CD4-positive, CD25-positive, alpha-beta regulatory T cell (primary cell): ENCODE measurements at places on chromosomes 7 and 10. TPM values are rescaled to one million over a fixed set of nuclear protein-coding genes. Genes with fewer than 3 reads are reported as not detected.

The SLC26A4 gene
- total RNA-seq = 0.10 TPM

DNA sequence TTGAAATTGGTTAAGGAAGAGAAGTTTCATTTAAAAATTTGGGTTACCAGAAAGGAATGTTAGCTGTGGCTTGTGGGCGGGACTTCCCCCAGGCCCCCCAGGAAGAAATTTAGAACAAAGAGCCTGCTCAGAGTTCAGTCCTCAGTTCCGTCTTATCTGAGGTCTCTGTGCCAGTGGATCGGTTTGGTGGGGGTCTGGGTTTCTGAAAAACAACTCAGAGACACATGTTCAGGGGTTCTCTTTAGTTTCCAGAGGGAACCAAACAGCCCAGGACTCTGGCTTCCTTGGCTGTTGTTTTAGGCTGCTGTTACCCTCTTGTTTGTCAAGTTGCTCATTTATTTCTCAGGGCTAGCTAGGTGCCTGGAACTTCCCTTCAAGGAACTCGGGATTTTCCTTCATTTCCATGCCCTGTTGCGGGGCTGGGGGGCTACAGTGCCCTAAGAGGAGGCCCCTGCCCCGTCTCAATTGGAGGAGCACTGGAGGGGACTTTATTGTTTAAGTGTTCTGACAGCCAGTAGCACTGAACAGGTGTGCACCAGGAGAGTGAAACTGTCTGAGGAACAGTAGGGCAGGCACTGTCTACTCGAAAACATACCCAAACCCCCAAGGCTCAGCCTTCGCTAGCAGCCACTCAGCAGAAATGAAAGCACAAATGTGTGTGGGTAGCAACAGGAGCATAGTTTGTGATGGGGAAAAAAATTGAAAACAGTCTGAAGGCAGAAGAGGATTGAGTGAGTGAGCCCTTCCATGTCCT, 59.9 kb downstream of the ALOX5 start:
- H3K27me3 ChIP-seq = no peaks in the 10 kb centered on the region
- no peak overlapping the region for H3K4me3 ChIP-seq
- H3K36me3 ChIP-seq = no peaks in the 10 kb centered on the region
- DNase-seq = no peak
- no peak overlapping the region for H3K27ac ChIP-seq

The MINDY4 gene
- 0.49 TPM for total RNA-seq

DNA sequence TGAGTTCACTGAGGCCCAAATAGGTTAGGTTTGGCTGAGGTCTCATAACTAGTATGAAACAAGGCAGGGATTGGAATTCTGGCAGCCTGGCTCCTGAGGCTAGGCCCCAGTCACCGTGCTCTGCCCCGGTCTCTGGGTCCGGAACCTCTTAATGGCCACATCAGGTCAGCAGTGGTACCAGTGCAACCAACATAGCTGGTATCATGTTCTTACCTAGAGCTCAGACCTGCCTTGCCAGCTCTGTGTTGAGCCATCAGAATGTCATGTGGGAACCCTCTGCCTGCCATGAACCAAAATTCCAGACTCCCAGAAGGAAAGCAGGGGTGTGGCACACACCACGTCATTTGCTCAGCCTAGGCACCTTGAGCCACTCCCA, 56.5 kb downstream of the ZNF467 start:
- H3K4me1 ChIP-seq = peaks cover 22% of the 10 kb centered on the region
- H3K27ac ChIP-seq = no peak overlapping the region
- no peaks in the 10 kb centered on the region for H3K27me3 ChIP-seq
- no peak overlapping the region for H3K4me3 ChIP-seq
- no peak for DNase-seq
- H3K36me3 ChIP-seq = peaks cover 16% of the 10 kb centered on the region

DNA sequence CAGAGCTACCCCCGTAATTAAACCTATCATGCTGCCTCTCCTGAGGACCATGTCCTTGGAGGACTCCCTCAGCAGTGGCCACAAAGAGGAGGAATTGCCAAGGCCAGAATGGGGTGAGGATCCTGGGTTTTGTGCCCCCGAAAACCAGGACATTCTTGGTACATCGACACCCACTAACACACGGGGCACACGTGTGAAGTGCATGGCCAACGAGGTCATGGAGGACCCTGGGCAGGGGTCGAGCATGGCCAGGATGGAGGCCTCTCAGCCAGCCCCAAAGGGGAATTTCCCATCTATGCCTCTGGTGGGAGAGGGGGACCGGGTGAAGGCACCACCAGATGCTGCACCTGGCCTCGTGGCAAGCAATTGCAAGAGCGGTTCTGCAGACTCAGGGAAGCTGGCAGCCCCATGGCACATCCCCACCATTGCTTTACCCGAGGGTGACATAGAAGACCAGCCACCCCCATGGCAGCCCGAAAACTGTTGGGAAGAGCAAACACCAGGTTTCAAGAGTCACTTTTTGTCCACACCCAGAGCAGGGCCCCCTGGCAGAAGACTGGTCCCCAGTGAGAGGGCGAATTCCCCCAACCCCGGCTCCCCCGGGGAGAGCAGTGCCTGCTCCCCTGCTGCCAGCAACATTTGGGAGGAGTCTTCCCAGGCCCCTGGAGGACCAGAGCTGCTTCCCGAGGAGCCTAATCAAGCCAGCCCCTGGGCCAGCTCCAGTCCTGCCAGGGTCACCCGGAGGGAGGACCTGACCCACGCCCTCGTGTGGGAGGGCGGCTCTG, 26.4 kb downstream of the C10orf71 start:
- DNase-seq = no peak
- H3K27me3 ChIP-seq = no peaks in the 10 kb centered on the region
- no peak overlapping the region for H3K4me3 ChIP-seq
- no peak overlapping the region for H3K27ac ChIP-seq
- H3K36me3 ChIP-seq = no peaks in the 10 kb centered on the region

DNA sequence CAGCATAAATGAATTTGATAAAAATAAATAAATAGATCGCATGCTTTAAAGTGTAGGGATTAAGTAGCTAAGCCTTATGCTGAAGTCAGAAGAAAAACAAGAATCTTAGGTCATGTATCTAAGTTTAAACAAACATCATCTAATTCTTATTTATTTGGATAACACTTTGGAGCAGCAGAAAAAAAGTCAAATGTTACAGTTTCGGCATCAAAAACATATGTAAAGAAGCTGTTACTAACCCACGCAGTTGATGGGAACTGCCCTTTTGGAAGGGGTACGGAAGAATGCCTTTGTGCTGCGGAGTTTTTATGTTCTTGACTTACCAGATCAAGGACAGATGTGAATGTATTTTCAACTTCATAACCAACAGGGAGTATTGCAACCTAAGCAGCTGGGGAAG, 37.3 kb upstream of the HABP2 start:
- no peaks in the 10 kb centered on the region for H3K27me3 ChIP-seq
- no peaks in the 10 kb centered on the region for H3K36me3 ChIP-seq
- DNase-seq = no peak

The URGCP gene
- total RNA-seq = 19.2 TPM

The MUC3A gene
- not detected for total RNA-seq

The GLCCI1 gene
- total RNA-seq = 88.1 TPM

The HTRA1 gene
- total RNA-seq = not detected

DNA sequence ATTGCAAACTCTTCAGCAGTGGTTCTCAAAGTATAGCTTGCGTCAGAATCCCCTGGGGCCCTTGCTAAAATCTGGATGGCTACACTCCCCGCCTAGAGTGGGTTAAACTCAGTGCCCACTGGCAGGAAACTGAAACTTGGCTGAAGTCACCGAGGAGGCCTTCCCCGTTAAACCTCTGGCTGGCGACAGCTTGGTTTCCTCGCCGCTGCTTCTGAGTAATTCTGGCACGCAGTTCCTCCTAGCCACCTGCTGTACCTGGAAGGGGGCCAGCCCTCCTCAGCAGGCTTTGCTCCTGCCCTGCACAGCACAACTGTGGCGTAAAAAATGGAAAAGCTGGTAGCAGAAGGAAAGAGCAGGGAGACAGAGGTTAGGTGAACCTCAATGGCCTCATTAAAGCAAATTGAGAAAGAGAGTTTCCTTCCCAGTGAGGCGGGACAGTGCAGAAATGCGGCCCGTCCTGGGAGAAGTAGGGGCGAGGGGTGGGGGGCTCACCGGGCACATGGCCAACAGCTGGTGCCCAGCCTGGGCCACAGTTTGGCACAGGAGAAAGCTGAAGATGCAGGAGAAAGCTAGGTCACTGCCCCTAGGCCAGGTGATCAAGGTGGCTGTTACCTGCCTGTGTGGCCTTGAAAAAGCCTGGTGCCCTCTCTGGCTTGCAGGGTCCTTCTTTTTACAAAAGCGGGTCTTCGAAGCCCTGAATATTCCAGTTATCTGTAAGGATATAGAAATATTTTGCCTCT, 46.6 kb downstream of the ALOX5 start:
- H3K36me3 ChIP-seq = no peaks in the 10 kb centered on the region
- peak; percentile 68 for DNase-seq
- H3K27ac ChIP-seq = no peak overlapping the region
- peaks cover 6% of the 10 kb centered on the region for H3K4me1 ChIP-seq
- no peak overlapping the region for H3K4me3 ChIP-seq

GRCh38 chr7:151592330-151592729, 72.6 kb upstream of the RHEB start:
- H3K27me3 ChIP-seq = no peaks in the 10 kb centered on the region
- H3K27ac ChIP-seq = no peak overlapping the region
- peaks cover 15% of the 10 kb centered on the region for H3K36me3 ChIP-seq
- H3K4me1 ChIP-seq = no peaks in the 10 kb centered on the region
- H3K4me3 ChIP-seq = no peak overlapping the region
- no peak for DNase-seq

- no peaks in the 10 kb centered on the region for H3K4me1 ChIP-seq
- no peak overlapping the region for H3K4me3 ChIP-seq
- no peaks in the 10 kb centered on the region for H3K36me3 ChIP-seq
- DNase-seq = no peak
- no peak overlapping the region for H3K27ac ChIP-seq
These were observed 103.7 kb upstream of the ZMIZ1 start for GRCh38 chr10:78964952-78965633.

DNA sequence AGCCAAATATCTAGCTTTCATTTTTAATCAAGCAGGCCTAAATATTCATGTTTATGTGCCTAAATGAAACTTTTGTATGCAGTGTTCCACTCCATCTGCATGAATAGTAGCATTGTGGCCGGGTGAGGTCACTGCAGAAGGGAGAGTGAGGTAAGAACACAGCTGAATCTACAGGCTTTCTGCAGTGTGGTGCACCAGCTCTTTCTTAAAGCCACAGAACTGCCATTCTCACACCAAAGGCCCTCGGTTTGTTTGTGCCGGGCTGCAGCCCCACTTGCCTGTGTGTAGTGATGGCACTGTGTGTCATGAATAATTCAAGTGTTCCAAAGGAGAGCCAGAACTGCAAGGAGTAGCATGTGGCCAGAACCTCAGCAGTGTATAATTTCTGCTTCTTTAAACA, 204.1 kb downstream of the TRIL start:
- no peak overlapping the region for H3K4me3 ChIP-seq
- no peaks in the 10 kb centered on the region for H3K36me3 ChIP-seq
- no peaks in the 10 kb centered on the region for H3K4me1 ChIP-seq
- H3K27ac ChIP-seq = no peak overlapping the region
- no peaks in the 10 kb centered on the region for H3K27me3 ChIP-seq

- H3K27me3 ChIP-seq = no peaks in the 10 kb centered on the region
- no peak overlapping the region for H3K4me3 ChIP-seq
- no peaks in the 10 kb centered on the region for H3K36me3 ChIP-seq
These were observed 220.5 kb downstream of the CDK14 start for GRCh38 chr7:90816511-90817142.
